ENCODE measurements at places on chromosomes 7 and 10.

DNA sequence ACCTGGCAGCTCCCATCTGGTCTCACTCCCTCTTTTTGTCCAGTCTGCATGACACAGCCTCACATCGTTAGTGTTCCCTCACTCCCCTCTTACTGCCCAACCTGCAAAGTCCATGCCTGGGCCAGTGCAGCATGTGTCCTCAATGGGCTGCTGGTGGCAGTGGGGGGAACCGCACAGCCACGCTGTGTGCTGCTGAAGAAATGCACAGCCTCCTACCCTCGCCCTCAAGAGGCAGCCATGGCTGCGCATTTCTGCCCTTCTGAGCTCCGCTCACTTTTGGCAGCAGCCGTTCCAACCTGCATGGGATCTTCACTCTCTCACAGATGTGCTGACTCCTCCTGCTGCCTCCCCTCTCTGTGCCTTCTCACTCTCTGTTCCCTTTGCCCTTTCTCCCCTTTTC is 103.4 kb downstream of the EGFR start:
- DNase-seq = no peak

- no peak for DNase-seq
Measured at GRCh38 chr10:113121153-113121552, 171.1 kb downstream of the TCF7L2 start.

DNA sequence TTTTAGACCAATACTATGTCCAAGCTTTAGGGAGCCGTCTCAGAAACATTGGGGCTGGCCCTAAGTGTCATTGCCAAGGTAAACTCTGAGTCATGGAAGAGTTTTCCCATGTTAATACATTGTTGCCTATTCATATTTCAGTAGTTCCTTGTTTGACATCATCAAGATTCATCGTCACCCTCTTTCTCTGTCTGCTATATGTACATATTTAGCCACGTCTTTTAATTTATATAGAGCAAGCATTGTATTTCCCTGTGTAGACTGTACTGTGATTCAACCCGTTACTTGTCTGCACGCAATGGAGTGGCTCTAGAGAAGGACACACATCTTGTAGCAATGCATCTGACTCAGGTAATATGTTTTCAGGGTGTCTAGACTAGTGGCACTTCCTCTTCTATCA is 217.9 kb upstream of the TPK1 start:
- no peak for DNase-seq

DNA sequence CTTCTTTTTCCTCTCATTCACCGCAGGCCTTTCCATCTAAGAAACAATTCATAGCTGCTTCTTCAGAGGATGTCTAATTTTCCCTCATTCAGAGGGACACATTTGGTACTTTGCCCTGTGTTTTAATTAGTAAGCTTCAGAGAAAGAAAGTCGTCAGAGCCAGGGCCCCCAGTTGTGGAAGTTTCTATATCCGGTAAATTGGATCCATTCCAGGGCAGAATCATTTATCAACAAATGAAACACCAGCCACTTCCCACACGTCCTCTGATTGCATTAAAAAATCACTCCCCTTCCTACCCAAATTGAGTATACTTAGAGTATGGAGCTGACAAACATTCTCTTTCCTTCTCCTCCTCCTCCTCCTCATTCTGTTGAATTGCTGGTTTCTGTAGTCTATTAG is 205.8 kb upstream of the HDAC9 start:
- no peak for DNase-seq

DNA sequence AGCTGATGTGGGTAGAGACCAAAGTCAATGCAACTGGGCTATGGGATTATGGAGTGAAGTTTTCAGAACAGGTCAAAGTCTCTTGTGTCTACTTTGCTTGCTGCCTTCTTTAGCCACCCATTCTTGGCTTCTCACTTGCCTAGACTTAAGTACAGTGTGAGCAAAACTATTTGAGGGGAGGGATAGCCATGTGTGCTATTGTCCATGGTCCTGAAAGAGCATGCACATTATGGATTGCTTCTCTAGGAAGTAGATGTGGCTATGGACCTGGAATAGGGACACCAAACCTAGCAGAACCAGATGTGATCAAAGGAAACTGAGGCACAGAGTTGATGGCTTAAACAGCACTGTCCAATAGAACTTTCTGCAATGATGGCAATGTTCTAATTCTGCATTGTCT is 81.9 kb upstream of the ZNF800 start:
- DNase-seq = no peak

- no peak for DNase-seq
Measured at GRCh38 chr10:75175046-75175445, 35.5 kb upstream of the VDAC2 start.

DNA sequence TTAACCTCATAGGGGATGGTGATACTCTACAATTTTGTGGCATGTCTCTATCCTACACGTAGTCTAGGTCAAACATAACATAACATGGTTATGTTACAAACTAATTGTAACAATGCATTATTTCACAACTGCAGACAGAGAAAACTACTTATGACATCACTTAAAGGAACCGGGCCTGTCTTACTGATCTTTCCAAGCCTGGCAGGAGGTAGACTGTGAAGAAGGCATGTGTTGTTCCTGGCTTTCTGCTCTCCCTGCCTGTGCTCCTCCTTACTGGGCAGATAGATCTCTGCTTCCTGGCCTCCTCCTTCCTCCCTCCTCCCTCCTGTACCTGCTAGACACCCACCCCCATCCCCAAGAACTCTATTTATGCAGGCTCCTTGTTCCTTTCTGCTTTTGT is 5.4 kb downstream of the CACNB2 start:
- no peak for DNase-seq

GRCh38 chr10:127679642-127680255 is 57.2 kb upstream of the FOXI2 start:
- DNase-seq = no peak

DNA sequence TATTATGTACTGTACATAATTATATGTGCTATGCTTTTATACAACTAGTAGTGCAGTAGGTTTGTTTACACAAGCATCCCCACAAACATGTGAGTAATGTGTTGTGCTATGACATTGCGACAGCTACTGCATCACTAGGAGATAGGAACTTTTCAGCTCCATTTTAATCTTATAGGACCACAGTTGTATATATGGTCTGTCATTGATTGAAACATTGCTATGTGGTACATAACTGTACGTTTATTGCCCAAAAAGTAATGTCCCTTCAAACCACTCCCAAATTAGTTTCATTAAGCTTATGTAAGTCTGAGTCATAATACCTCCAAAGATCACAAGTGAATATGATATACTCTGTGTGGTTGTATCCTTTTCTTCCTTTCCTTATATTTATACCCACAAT is 183.2 kb upstream of the POT1 start:
- DNase-seq = no peak

DNA sequence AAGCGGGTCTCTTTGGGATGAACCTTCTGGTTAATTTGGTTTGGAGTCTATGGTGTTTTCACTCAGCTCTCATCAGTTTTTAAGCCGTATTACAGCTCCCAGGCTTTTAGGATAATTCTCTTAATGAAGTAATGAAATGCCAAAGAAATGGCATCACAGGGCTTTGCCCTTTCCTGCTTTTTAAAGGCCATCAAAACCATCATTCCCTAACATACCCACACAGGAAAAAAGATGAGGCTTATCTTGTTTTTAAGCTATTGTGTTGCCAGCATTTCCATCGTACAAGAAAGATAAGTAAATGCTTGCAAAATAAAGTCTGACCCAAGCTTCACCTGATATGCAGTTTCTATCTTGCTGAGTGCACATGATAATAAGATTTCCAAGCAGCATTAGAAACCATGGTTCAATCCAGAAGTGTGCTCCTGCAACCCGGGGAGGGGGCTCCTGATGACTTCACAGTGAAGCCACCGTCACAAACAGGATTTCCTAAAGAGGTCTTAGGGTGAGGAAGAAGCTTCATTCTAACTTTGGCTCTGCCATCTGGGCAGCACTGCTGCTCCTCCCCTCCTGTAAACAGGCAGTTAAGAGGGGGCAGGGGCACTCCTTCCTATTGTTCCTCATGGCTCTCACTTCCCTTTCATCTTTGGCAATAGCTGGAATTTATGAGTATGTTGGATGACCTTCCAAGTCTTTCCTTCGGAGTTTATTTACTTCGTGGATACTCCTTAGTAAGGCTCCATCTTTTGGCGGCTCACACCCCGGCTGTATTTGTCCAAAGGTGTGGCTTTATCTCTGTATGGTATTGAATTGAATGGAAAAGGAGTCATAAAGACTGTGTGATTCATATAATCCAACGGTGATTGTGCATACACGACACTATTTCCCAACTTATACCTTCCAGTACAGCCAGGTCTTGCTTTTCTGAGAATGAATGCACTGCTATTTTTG is 55.2 kb upstream of the FAM133B start:
- no peak for DNase-seq

GRCh38 chr7:32347244-32347828 is 142.8 kb downstream of the LSM5 start:
- peak; percentile 48 for DNase-seq

DNA sequence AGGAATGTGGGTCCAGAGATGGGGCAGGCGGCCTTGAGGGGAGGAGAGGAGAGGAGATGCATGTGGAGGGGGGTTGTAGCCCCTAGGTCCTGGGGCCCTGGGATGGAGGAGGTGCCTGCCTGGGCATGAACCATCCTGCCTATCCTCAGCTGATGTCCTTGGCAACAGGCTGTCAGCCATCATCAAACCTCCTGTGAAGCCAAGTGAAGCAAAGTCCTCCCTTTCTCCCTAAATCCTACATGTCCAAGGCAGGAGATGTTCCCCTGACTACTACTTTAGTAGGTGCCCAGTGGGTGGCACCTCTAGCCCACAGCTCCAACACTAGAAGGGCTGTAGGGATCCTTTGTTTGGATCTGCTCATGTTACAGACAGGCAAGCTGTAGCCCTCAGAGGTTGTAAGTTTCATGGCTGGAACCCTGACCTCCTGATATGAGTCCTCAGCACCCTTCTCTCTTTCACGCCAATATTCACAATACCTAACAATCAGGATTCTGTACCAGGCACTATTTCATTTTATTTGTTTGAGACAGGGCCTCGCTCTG is 66.6 kb upstream of the SYPL1 start:
- DNase-seq = no peak

DNA sequence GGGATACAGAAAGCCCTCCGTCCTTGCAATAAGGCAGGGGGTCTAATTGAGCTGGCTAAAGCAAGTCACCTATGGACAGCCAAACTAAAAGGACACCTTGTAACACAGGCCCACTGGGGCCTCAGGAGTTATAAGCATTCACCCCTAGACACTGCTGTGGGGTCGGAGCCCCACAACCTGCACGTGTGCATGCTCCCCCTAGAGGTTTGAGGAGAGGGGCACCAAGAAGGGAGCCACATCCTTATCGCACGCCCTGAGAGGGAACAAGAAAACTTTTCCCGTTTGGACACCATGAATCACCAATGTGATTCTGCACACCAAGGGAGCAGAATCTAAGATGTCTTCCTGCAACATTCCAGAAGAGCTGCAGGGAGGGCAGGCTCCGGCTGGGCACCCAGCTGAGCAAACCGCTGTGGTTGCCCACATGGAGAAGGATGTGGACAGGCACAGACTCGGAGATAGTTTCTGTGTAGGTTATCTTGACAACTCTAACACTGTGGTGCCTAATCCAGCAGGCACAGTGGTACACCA is 17.7 kb upstream of the TARP start:
- no peak for DNase-seq

DNA sequence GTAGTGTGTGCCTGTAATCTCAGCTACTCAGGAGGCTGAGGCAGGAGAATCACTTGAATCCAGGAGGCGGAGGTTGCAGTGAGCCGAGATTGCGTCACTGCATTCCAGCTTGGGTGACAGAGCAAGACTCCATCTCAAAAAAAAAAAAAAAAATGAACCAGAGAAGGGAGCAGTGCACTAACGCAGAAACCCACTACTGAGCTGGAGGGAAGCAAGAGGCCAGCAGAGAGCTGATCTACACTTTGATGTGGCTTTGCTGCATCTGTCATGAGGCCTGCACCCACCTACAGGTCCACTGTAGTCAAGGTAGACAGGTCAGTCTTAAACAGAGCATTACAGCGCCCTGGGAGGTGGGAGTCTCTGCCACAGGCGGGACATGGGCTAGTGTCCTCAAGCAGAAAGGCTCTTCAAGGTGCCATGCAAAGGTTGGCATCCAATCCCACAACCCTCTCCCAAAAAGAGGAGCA is 30.0 kb downstream of the MAT1A start:
- no peak for DNase-seq

DNA sequence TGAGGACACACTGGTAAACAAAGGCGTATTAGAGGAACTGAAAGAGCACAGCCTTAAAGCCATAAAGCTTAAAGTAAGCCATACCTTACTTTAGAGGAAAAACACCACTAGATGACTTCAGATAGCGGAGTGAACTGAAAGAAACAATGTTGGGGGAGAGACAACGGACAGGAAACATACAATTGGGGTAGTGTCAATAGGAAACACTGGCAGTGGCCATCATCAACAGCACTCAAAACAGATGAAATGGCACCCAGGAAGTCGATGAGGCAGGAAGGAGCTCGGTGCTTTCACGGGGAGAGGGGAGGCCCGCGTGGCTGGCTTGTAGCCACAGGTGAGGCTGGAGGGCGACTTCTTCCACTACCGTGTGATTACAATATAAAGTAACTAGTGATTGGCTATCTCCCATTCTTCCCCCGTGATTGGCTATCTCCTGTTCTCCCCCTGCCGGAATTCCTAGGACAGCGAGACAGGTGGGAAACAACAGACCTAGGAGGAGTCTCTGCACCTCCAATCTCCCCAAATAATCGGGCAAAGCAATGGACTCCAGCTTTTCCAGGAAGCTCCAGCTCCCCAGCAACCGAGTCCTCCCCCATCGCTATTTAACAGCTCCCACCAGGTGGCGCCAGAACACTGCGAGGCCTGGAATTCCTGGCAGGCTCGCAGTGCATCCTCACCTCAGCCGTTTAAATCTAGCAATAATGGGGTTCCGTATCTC is 2.4 kb upstream of the TAS2R38 start:
- DNase-seq = peak; percentile 85

- DNase-seq = no peak
Measured at GRCh38 chr10:128835361-128835760, 631.7 kb upstream of the MGMT start.

DNA sequence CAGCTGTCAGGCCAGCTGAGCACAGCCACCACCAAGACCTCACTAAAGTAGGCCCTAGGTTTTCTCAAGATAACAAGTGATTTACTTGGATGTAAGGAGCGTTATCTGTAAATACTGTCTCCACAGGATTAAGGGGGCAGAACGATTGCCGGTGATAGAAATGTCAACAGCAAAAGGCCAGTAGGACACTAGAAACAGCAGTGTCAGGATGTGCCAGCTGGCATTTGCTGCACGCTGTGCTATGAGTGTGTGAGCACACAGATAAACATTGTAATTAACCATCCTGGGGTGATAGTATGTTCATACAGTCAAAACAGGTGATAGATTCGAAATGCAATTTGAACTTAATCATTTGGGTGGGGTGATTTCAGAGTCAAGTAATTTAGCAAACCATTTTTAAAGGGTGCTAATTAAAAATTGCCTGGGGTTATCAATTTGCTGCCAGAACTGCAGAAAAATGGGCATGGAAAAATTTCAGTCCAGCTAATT is 36.3 kb upstream of the NOBOX start:
- DNase-seq = no peak

- DNase-seq = no peak
Measured at GRCh38 chr7:30796105-30796869, 25.1 kb downstream of the MINDY4 start.

DNA sequence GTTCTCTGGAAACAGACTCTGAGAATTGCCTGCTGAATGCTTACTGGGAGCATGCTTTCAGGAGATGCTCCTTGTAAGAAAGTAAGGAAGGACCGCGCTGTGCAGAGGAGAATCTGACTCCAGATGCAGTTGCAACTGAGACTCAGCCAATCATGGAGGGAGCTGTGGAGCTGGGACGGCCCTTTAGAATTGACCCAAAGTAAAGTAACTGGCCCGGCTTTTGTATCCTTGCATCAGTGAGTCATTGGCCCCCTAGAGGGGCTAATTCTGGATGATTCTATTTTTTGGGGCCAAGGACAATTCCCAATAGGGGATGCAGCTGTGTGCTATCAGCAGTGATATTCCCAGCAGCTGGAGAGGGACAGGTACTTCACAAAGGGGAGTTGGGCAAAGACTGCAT is 170.4 kb downstream of the PTEN start:
- DNase-seq = no peak
